ENCODE measurements at places on chromosomes 5 and 9.

GRCh38 chr9:94056442-94056974 lies 27.8 kb upstream of the PTPDC1 start:
- DNase-seq, result no peak

DNA sequence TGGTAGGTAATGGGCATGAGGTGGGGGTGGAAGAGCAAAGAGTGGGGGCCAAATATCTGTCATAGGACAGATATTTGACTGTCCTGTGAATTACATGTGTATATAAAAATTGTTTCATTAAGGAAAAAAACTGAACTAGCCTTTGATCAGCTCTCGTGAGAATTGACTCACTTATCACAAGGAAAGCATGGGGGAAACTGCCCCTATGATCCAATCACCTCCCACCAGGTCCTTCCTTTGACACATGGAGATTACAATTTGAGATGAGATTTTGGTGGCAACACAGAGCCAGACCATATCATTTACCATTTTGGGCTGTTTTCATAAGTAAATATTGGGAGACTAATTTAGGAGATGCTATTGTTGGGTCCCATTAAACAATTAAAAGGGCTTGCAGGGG lies 63.2 kb upstream of the FYB1 start:
- DNase-seq, result no peak

- DNase-seq, result no peak
Observed at GRCh38 chr5:107502676-107503060, 168.1 kb downstream of the EFNA5 start.

GRCh38 chr5:119345861-119346260 lies 10.0 kb upstream of the TNFAIP8 start:
- no peak for DNase-seq

DNA sequence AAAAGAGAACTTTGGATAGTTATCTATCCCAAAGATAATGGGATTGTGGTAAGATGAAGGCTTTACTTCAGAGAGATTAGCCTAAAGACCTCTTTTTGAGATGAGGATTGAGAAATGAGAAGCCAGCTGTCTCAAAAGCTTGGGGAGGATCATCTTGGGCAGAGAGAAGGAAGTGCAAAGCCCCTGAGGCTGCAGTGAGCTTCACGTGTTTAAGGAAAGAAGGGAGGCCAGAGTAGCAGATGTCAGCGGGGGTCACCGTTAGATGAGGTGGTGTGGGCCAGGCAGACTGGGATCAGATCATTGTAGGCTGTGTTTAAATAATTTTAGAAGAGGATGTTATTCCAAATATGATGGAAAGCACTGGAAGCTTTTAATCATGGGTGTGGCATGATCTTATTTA lies 270.1 kb downstream of the ARHGEF28 start:
- no peak for DNase-seq

DNA sequence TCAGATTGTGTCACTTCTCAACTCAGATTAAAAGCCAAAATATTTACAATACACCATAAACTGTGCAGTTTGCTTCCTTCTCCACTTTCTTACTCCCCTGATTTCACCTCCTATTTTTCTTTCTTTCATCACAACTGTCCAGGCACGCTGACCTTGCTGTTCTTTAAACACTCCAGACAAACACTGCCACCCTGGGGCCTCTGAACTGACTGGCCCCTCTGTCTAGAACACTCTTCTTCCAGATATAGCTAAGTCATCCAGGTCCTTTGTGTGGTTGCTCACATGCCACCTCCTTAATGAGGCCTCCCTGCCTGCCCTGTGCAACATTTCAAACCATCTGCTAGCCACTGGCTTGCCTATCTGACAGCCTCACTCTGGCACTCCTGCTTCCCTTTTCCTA lies 46.6 kb downstream of the ATG10 start:
- DNase-seq, result no peak
